ENCODE measurements at places on chromosomes 16 and 17.

DNA sequence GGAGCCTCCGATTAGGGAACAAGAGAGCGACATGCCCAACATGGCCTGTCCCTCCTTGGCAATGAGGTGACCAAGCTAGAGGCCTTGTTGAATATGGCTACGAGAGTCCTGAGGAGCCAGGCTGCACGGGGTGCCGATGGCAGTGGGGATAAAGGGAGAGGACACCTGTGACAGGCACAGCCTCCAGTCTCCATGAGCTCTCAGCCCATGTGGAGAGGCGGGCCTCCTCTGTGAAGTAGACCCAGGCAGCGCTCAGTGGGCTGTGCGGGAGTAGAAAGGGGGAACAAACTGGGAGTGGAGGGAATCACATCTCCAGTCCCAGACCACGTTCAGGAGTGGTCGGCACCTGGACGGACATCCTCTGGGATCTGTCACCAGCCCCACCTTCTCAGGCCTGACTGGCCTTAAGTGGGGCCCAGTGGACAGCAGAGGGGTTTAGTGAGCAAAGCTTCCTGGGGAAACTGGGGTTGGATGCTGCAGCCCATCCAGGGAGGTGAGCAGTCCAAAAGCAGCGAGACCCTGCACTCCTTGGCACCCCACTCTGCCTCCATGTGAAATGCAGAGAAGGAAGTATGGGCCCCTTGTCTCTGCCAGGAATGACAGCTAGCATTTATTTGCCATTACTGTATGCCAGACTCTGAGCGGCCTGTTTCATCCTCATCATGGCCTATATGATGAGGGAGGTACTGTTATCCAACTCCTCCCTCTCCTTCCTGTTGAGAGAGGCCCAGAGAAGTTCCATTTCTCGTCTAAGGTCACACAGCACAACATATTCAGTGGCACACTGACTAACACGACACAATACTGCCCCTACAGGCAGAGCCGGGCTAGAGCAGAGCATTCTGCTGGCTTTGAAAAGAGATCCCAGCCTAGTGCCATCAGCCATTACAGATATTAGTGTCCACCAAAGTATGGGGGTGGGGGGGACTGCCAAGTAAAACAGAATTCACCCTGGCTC is 4.5 kb upstream of the TMEM92 start:
- peak; percentile 68 for DNase-seq

DNA sequence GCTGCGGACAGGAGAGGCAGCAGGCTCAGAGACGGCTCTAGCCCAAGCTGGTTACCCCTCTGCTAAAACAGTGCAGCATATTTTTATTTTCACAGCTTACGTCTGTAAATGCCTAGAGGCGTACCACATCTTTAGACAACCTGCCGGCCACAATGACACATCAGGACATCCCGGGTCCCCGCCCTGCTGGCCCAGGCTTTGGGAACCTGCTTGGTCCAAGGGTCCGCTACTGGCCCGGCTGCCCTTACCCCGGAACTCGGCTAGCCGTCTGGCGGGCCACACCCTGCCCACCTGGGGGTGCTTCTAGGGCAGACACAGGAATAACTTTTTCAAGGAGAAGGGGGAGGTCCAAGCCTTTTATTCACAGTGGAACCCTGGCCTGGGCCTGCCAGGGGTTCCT is 4.3 kb downstream of the CEP131 start:
- no peak for DNase-seq

DNA sequence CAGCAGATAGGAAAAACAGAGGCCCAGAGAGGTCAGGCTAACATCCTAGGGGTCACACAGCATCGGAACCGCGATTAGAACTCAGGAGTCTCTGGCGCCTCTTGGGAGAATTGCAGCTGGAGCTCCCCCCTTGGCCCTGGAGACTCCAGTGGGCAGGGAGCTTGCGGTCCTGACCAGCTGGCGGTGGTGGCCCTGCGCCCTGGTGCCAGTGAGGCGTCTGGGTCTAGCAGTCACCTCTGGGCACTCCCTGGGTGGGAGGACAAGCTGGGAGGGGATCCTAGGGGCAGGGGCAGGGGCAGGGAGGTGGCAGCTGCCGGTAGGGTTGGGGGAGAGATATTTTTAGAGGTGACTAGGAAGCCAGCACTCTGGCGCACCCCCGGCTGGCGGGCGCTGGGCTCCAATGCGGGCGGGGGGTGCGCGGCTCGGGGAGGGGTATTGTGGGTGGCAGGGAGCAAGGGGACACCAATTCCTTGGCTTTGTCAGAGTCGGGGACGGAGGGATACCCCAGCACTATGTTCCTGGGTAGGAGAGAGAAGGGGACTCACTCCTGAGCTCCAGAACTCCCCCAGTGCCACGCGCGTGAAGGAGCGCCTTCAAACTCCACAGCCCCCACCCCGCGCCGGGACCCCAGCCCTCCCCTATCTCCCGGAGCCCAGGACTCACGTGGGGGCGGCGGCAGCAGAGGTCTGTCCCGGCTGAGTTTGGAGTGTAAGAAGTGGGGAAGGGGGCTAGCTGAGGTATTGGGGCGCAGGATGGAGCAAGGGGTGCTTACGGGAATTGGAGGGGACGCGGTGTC is 584 bp downstream of the PHOSPHO1 start:
- no peak for DNase-seq

DNA sequence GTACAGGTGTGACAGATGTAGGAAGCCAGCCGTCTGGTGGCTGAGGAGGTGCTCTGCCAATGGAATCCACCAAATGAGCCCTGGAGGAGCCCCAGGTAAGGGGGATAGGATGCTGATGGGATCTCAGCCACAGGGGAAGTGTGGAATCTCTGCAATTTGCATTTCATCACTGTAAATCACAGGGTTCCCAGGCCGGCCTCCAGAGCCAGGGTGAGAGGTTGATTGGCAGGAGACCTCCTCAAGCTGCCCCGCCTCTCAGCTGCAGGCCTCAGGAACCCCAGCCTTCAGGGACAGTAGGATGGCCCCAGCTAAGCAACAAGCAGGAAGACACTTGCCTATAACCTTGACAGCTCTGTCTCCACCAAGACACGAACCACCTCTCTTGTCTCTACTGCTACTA is 39.4 kb downstream of the RTN4RL1 start:
- DNase-seq, result no peak

- DNase-seq, result no peak
Measured at GRCh38 chr16:73071131-73071940, 23.4 kb upstream of the ZFHX3 start.

GRCh38 chr17:27506348-27507218 is 50.3 kb downstream of the KSR1 start:
- no peak for DNase-seq

DNA sequence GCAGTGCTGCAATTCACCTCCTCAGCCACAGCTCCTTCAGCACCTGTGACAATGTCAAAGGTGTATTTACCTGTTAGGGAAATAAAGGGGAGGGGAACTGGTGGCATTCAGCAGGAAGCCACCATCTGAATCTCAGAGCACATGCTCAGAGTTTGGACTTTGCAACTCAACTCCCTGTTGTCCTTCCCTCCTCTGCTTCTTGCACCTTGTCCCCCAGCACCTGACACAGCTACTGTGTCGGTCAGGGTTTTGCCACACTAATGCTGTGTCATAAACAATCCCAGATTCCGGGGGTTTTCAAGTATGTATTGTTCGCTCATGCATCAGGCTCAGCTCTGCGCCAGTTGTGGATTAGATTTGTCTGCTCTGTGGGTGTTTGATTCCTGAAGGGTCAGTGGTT is 43.7 kb downstream of the HSBP1 start:
- no peak for DNase-seq

DNA sequence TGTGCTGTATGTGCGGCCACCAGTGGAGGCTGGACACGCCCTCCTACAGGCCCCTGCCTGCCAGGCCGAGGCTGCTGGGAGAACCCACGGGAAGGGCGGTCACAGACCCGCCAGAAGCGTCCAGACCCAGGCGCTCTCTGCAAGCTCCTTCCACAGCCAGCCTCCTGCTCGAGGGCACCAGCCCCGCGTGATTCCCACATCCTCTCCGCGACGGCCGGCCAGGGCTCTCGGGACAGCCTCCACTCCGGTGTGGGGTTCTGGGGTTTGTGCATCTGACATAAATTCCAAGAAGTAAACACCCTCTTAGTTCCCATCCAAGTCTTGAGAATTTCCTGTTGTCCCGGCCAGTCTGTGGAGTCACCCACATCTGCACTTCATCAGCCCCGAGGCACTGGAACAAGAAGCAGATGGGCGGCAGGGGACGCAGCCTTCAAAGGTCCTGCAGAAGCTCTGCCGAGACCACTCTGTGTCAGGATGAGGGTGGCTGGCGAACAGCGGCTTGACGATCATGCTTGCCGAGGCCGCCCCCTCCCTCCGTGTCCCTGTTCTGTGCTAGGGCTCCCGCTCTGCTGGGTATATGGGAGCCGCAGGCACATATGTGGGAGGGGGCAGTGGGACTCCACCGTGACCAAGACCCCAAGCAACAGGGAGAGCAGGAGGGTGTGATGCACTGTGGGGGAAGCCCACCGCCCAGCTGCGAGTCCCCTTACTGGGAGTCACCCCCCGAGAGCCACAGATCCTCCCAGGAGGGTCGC is 2.4 kb upstream of the TMEM204 start:
- DNase-seq, result peak; percentile 78

DNA sequence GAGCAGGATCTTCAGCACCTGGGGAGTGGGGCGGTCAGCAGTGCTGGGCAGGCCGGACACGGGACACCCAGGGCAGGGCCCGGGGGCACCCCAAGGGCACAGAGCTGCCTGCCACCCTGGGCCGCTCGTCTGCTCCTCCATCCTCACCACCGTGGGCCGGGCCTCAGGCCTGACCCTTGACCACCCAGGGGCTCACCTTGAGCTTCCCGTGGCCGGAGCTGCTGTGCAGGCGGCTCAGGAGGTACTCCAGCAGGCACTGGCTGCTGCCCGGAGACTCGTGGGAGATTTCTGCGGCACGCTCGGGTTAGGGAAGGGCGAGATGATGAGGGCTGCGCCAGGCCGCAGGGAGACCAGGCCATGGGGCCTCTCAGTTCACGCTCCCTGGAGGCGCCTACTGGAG is 2.1 kb downstream of the TEPSIN start:
- no peak for DNase-seq

- DNase-seq, result no peak
Measured at GRCh38 chr17:36481829-36482228, 4.7 kb upstream of the ZNHIT3 start.

DNA sequence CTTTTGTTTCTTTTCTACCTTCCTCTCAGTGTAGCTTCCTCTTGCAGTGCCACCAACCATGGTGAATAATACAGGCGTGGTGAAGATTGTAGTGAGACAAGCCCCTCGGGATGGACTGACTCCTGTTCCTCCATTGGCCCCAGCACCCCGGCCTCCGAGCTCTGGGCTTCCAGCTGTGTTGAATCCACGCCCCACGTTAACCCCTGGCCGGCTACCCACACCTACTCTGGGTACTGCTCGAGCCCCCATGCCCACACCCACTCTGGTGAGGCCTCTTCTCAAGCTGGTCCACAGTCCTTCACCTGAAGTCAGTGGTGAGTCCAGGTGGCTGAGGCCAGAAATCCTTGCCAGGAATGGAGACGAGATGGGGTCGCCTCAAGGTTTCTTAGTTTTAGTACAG is 23.9 kb downstream of the SRCAP start:
- DNase-seq, result no peak

GRCh38 chr17:63641692-63642448 is 19.7 kb downstream of the MAP3K3 start:
- DNase-seq, result peak; percentile 33

DNA sequence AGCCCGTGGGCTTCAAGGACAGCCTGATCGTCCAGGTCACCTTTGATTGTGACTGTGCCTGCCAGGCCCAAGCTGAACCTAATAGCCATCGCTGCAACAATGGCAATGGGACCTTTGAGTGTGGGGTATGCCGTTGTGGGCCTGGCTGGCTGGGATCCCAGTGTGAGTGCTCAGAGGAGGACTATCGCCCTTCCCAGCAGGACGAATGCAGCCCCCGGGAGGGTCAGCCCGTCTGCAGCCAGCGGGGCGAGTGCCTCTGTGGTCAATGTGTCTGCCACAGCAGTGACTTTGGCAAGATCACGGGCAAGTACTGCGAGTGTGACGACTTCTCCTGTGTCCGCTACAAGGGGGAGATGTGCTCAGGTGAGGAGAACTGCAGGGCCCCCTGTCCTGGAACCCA is 31.5 kb upstream of the EFCAB13 start:
- no peak for DNase-seq

DNA sequence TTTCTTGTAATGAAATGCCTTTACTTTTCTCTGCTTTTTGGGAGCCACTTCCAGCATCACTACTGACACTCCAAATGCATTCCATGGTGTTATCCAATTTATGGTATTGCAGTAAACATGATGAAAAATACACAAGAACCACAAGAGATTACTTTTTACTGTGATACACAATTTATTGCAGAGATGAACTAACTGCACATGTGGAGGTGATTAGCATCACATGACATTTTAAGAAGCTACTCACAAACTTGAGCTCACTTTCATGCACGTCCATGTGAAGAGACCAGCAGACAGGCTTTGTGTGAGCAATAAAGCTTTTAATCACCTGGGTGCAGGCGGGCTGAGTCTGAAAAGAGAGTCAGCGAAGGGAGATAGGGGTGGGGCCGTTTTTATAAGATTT is 780.5 kb upstream of the GOT2 start:
- DNase-seq, result no peak

GRCh38 chr17:45430738-45431530 is 1.7 kb downstream of the ARHGAP27 start:
- no peak for DNase-seq

- no peak for DNase-seq
Measured at GRCh38 chr16:87178177-87178863, 138.9 kb downstream of the C16orf95 start.

GRCh38 chr17:44383861-44384260 is 5.6 kb downstream of the ITGA2B start:
- DNase-seq, result no peak

DNA sequence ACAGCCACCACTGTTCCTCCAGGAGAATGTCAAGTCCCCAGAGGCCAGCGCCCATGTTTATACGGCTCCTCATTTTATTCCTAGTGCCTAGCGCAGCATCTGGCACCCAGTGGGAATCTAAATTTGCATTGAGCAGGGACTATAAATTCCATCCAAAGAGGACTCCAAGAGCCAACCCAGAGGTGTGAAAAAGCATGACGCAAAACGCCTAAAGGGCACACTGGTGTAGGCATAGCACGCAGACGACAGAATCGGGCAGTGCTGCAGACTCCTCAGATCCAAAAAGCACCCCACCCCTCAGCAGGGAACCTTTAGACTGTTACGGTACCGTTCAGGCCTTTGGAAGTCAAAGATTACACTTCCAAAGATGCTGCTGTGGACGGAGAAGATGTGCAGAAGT is 19.5 kb downstream of the TEKT5 start:
- DNase-seq, result peak; percentile 42

- DNase-seq, result no peak
Measured at GRCh38 chr16:74309789-74310781, 13.5 kb downstream of the PSMD7 start.

Data from left cardiac atrium (tissue), 4 donors.